ENCODE measurements at places on chromosomes 12 and 14. TPM values are rescaled to one million over a fixed set of nuclear protein-coding genes. Genes with fewer than 3 reads are reported as not detected.

Gene CAPZA3
- total RNA-seq, result not detected

Gene MYRFL
- total RNA-seq, result not detected

Gene NKX2-1
- not detected for total RNA-seq

Gene TAS2R43
- total RNA-seq, result 0.97 TPM

GRCh38 chr14:96249029-96249428, 7.0 kb upstream of the BDKRB1 start:
- no peak for DNase-seq
- no peaks in the 10 kb centered on the region for H3K4me1 ChIP-seq
- H3K36me3 ChIP-seq, result no peaks in the 10 kb centered on the region
- no peak overlapping the region for H3K4me3 ChIP-seq
- peaks cover 24% of the 10 kb centered on the region for H3K27me3 ChIP-seq

DNA sequence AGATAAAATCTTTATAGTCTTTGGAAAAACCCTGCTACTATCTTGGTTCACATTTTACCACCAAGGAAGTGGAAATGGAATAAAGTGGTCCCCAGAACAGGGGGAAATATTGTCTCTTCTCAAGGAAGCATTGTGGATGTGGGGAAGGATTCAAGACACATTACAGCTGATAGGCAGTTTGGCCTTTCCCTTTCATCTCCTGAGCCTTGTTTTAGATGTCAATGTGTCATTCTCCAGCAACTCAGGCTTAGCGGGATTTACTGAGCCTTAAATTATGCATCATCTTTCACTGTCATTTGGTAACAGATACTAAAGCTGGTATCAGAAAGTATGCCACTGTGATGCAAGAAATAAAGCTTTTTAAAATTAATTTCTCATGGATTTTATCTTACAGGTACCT, 136.2 kb downstream of the STXBP6 start:
- no peak overlapping the region for H3K4me3 ChIP-seq
- no peaks in the 10 kb centered on the region for H3K4me1 ChIP-seq
- H3K27me3 ChIP-seq, result peaks cover 42% of the 10 kb centered on the region
- H3K36me3 ChIP-seq, result no peaks in the 10 kb centered on the region
- no peak overlapping the region for H3K27ac ChIP-seq
- DNase-seq, result no peak

DNA sequence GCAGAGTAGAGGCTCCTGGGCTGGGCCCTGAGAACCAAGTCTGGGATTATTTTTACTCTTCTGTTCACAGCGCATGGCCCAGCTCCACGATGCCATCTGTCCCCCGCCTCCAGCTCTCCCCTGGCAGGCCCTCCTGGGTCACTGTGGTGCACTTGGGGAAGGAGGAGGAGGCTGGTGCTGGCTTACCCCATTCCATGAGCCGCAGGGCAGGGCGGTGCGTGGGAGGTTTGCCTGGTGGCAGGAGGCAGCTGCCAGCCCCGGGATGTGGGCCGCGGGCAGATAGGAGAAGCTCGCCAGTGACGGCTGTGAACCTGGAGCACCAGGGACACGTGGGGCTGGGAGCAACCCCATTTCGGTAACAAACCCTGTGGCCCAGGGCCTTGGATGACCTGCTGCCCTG, 23.2 kb downstream of the TEAD4 start:
- no peak overlapping the region for H3K4me3 ChIP-seq
- no peaks in the 10 kb centered on the region for H3K36me3 ChIP-seq
- no peaks in the 10 kb centered on the region for H3K4me1 ChIP-seq
- H3K27ac ChIP-seq, result no peak overlapping the region
- no peaks in the 10 kb centered on the region for H3K27me3 ChIP-seq
- DNase-seq, result no peak

DNA sequence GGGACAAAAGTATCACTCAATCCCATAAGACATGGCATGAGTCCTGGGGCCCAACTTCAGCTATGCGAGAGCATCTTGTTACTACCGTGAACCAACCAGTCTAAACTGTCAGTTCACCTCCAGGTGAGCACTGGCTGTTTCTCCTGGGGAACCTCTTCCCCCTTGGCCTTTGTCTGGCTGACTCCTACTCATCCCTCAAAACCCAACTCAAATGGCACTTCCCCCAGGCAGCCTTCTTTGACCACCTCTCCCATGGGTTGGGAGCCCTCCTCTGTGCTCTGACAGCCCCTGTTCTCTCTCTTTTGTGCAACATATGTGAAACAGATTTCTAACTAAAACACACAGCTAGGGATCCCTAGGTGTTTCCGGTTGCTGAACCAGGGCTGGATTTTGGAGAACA, 37.7 kb downstream of the FOXN4 start:
- no peak overlapping the region for H3K27ac ChIP-seq
- DNase-seq, result no peak
- no peak overlapping the region for H3K4me3 ChIP-seq
- H3K27me3 ChIP-seq, result no peaks in the 10 kb centered on the region

DNA sequence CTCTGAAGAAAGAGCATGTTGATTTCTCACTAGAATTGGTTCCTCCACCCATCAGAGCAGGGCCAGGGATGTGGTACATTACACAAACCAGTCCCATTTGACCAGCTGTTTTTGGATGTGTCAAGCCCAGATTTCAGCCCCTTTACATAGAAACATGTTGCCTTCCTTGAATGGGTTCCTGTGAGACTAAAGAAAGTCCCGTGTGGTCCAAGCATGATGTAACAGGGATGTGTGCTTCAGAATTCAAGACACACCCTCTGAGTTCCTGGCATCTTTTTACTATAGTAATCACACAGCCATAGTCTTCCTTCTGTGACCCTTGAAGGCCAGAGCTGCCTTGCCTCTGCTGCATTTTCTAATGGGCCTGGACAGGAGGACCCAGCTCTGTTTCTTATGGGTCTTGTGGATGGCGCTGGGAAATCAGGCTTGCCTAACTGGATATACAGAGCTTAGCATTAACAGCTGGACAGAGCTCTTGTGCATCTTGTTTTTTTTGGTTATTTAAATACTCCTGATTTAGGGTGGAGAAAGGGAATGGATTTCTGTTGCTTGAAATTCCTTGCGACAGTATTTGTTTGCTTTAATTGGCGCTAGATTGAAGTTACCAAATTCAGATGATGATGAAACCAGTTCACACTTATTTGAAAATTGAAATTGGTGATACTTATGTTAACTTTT, 341.0 kb downstream of the ZFP36L1 start:
- no peaks in the 10 kb centered on the region for H3K27me3 ChIP-seq
- DNase-seq, result no peak
- no peaks in the 10 kb centered on the region for H3K4me1 ChIP-seq

All from activated T-cell treated with anti-CD3 and anti-CD28 coated beads, Interleukin-2, amount 50 U/mL, for 72 hours (primary cell).